ENCODE measurements at places on chromosomes 6 and 20.

GRCh38 chr6:44223319-44224028, at the start of gene SLC29A1:
TSS of gene SLC29A1 (plus strand) at chr6:44223595. CDS start at chr6:44227314, 3,719 bp downstream.
- peak; percentile 69 for DNase-seq

DNA sequence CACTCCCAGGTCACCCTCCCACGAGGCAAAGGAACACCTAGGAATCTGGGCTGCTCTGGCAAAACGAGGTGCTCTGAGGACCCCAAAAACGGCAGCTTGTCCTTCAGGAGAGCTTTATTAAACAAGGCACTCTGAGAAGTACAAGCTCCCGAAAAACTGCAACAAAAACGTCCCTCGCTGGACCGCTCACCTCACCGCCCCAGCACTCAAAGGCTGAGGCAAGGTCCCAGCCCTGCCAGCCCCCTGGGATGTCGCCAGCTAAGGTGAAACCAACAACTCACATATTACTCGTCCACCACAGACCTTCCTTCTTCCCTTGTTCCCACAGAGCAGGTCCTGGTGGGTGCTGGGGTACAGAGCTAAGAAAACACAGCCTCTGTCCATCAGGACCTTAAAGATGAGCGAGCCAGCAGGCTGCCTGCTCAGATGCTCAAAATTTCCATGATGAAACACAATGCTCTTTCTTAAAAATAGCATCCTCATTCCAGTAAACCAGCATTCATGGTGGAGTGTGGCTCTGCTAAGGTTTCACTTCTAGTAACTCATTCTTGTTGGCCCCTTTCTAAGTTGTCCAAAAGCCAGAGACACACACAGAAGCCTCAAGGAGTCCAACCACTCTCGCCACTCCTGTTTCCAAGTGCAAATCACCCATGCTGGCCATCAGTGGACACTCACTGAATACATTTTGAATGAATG, 35.9 kb downstream of the ATP9A start:
- DNase-seq: no peak

DNA sequence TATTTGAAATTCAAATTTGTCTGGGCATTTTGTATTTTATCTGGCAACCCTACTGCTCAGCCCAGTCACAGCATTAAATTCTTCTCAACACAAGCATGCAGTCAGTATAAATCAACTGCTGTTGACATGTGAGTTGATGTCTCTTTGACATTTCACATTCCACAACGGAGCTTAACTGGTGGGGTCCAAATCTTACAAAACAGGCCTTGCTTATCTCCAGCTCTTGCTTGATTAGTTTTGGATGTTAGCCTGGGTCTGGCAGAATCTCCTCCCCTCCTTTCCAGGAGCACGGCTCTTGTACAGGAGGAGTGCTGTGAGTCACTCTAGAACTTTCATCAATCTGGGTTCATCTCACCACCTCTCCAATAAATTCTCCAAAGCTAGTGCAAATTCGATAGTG, 80.8 kb upstream of the PHACTR1 start:
- DNase-seq: no peak

DNA sequence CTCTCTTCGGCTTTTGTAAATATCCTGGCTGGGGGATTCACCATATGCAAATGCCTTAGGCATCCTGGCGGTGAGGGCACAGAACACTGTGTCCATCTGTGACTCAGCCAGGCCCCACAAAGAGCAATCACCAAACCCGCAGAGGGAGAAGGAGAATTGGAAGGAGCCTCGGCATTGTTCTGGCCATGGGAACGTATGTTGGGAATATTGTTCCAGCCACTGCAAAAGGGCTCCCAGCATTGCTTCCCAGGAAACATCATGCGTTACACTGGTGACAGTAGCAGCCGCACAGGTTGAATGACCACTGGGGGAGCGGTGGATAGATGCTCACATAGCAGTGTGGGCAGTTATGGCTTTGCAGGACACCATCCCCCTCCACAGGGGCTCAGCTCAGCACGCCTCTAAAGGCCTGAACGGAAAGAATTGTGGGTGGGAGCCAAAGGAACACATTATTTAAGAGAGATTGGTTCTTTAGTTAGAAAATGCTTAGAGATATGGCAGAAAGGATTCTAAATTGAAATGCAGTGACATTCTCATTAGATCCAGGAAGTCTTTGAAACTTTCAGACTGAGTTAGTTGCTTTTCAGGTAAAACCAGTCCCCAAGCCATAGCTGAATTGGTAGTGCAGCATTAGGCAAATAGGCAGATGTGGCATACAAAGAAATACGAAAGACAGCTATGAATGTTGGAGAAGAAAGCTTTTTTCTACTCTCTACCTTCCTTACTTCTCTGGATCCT, 104.3 kb downstream of the RNF144B start:
- DNase-seq: no peak

DNA sequence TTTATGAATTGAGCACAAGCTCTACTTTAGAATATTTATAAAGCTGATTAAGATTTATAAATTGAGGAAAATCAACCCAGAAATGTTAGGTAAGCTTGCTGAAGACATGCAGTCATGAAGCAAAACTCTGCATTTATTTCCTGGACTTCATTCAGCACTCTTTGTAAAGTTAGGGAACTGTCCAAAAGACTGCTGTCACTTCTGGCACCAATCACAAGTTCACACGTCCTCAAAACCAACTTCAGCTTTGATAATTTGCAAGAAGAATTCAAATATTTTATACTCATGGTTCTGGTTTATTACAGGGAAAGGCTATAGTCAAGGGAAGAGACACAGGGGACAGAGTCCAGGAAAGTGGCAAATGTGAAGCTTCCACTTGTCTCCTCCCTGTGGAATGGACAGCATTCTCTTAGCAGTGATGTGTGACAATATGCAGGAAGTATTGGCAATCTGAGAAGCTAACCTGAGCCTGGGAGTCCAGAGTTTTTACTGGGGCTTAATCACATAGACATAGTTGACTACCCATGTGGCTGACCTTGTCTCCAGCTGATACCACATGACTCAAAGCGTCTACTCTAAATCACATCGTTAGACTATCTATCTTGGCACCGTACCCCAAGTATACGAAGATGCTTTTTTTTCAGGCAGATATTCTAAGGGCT, 85.4 kb downstream of the PPP1R14C start:
- no peak for DNase-seq

- DNase-seq: no peak
Measured at GRCh38 chr6:144664281-144664680, 379.1 kb downstream of the UTRN start.

- DNase-seq: no peak
Measured at GRCh38 chr20:7523288-7523687, 417.0 kb downstream of the HAO1 start.

GRCh38 chr6:135018052-135018451, 36.6 kb downstream of the HBS1L start:
- DNase-seq: no peak

DNA sequence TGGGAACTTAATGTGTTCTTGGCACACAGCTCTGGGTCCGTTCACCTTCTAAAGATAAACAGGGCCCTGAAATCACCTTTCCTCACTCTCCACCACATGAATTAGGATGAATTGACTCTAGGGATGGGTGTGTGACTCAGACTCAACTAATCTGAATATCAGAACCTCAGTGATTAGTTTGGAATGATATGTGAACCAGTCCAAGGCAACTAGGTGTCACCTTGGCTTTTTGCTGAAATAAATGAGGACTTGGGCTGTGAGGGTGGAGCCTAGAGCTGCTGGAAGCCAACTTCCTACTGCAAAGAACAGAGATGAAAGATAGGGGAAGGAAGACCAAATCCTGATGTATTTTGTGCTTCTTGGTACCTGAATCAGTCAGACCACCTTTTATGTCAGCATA, 132.0 kb upstream of the RNF24 start:
- DNase-seq: no peak

DNA sequence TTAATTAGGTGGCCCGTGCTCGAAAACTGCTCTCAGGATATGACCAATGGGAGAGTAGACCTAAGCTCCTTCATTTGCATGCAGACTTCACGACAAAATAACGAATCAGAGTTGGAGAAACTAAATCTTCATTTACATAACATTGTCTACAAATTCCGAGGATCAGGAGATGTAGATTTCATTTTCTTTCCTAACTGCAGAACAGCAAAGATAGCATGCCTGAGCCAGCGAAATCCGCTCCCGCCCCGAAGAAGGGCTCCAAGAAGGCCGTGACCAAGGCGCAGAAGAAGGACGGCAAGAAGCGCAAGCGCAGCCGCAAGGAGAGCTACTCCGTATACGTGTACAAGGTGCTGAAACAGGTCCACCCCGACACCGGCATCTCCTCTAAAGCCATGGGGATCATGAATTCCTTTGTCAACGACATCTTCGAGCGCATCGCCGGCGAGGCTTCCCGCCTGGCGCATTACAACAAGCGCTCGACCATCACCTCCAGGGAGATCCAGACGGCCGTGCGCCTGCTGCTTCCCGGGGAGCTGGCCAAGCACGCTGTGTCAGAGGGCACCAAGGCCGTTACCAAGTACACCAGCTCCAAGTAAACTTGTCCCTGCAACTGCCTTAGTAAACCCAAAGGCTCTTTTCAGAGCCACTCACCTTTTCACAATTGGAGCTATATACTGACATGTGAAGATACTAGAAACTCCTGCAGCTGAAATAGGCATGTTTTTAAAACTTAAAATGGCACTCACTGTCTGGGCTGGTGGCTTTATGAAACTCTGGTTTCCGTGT, 96.5 kb downstream of the HFE start:
- peak; percentile 59 for DNase-seq

GRCh38 chr20:2535711-2536559, 438 bp upstream of the TMC2 start:
- DNase-seq: no peak

DNA sequence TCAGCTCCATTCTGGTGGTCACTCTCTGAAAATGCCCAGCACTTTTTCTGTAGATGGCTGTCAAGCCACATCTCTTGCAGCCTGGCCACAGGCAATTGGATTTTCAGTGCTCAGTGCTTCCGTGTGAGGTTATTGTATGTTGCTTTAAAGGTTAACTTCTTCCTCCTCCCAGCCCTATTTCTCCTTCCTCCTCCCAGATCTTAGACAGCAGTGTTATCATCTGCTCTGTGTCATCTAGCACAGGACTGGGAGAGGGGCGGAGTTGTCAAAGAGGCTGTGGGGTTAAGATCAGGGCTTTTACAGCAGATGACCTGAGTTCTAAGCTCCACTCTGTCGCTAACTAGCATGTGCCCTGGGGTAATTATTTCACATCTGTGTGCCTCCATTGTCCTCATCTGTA, 129.0 kb downstream of the PHACTR3 start:
- DNase-seq: no peak

Data from mucosa of gallbladder (tissue), 1 donor.